ENCODE measurements at places on chromosomes 1 and 21. TPM values are rescaled to one million over a fixed set of nuclear protein-coding genes. Genes with fewer than 3 reads are reported as not detected.

Gene YOD1
- 8.2 TPM for polyA plus RNA-seq

Gene TRAF3IP3
- polyA plus RNA-seq = 111 TPM

Gene PLEKHO1
- 110 TPM for polyA plus RNA-seq

Gene TSTD1
- 11.8 TPM for polyA plus RNA-seq

Gene CRNN
- not detected for polyA plus RNA-seq

Gene SLC25A34
- polyA plus RNA-seq = 0.61 TPM

Gene RUSC1
- polyA plus RNA-seq = 13.5 TPM

Gene FCRL1
- 2.1 TPM for polyA plus RNA-seq

Gene UBE2U
- not detected for polyA plus RNA-seq

Gene INSRR
- not detected for polyA plus RNA-seq

Gene RGS4
- not detected for polyA plus RNA-seq

Gene CFHR4
- not detected for polyA plus RNA-seq

Gene LHX8
- not detected for polyA plus RNA-seq

Gene CYP4A22
- polyA plus RNA-seq = not detected

Gene PTP4A2
- 501 TPM for polyA plus RNA-seq

Gene AUNIP
- polyA plus RNA-seq = 0.44 TPM
